Lung microvascular endothelial cell (primary cell): ENCODE measurements at places on chromosomes 6 and 20. TPM values are rescaled to one million over a fixed set of nuclear protein-coding genes. Genes with fewer than 3 reads are reported as not detected.

GRCh38 chr6:165487347-165487746 lies 175.7 kb downstream of the PDE10A start:
- DNase-seq = no peak

Gene GMPR
- 5.2 and 15.9 TPM in 2 replicates for total RNA-seq

GRCh38 chr20:20089018-20089417 lies 36.7 kb downstream of the CFAP61 start:
- no peak for DNase-seq

DNA sequence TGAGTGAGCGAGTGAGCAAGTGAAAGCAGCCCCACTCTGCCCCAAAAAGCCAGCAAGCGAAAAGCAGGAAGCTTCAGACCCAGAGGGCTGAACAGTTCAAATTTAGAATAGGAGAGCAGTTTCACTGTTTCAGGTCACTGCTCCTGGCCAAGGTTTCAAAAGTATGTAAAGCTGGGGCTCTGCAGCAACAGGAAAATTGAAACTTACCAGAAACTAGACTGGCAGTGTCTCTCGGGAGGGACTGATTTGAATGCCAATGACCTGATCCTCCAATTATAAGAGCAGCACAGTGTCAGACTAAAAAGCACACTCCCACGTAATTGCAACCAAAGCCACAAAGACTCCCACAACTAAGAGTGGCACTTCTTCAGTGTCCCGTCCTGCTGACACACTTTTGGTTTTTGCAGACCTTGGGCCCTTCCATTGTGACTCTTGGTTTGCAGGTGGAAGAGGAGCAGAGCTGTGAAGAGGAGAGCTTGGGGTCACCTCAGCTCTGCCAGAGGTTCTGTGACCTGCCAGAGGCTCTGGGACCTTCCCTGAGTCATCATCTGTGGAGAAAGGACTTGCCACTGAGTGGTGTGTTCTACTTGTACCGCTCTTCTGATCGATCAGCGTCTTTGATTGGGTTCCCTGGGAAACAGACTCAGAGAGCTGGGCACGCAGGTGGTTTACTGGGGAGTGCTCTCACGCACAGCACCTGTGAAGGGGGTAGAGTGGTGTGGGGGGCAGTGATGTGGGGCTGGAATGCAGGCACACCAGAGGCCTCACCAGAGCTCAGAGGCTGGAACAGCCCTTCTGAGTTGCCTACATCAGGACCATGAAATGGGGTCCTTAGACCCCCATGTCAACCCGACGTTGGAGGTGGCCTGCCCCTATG lies 52.7 kb upstream of the PTGIS start:
- no peak for DNase-seq

GRCh38 chr20:9141921-9142320 lies 73.0 kb downstream of the PLCB4 start:
- DNase-seq = no peak

Gene PTPRT
- total RNA-seq = not detected in 2 replicates

GRCh38 chr6:132479131-132479530 lies 33.8 kb downstream of the STX7 start:
- DNase-seq = no peak
